ENCODE measurements at places on chromosomes 7 and 10.

DNA sequence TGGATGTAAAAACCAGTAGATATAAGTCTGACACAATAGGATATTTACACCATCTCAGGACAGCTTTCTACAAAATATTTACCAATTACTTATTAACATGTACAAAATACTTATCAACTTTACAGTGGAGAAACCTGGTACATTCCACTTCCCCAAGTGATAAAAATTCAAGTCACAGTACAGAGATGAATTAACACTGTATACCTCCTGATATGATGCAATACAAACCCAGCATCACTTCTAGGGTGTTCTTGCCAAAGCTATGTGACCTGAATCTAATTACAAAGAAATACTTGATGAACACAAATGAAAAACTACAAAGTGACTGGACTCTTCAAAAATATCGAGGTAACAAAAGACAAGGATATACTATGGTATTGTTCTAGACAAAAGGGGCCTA lies 156.4 kb upstream of the FGFR2 start:
- no peak for DNase-seq

- DNase-seq: no peak
These were observed 25.4 kb downstream of the HECW1 start for GRCh38 chr7:43137811-43138210.

DNA sequence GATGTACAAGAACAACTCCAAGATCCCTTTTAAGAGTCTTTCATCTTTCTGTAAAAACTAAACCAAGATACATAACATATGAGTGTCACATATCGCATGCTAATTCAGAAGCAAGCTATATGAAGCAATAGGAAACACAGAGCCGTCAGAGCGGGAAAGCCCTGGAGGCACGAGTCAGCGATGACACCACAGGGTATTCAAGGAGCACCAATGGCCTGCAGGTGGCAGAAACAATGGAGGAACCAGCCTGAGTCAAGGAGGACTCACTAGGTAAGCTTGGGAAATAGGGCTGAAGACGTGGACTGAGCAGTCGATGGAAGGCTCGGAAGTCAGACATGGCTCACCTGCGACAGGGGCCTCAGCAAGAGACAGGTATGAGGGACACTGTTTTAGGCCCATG lies 214.4 kb downstream of the FAM107B start:
- DNase-seq: no peak

DNA sequence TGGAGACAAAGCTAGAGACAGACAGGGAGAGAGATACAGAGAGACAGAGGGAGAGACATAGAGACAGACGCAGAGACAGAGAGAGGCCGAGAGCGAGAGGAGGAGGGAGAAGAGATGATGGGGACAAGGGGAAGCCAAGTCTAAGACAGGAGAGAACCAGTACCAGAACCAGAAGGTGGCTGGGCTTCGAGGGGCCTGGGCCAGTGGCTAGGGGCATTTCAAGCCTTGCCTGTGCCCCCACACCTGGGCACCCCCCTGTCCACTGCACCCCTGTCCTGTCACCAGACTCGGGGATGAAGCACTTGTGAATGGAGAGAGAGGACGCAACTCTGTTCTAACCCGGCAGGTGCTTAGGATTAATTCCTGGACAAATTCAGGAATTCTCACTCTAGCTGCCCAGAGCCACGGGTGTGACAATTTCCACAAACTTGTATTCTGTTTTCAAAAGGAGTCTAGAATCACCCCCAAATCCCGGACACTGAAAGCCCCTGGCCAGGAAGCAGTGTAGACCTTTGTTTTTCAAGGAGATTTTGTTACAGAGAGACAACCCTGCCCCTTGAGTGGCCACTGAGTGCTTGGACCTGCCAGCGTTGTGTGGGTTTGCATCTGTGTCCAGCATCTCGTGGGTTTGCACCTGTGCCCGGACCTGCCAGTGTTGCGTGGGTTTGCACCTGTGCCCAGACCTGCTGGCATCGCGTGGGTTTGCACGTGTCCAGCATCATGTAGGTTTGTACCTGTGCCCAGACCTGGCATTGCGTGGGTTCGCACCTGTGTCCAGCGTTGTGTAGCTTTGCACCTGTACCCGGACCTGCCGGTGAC lies 157.3 kb downstream of the WDR37 start:
- DNase-seq: no peak

DNA sequence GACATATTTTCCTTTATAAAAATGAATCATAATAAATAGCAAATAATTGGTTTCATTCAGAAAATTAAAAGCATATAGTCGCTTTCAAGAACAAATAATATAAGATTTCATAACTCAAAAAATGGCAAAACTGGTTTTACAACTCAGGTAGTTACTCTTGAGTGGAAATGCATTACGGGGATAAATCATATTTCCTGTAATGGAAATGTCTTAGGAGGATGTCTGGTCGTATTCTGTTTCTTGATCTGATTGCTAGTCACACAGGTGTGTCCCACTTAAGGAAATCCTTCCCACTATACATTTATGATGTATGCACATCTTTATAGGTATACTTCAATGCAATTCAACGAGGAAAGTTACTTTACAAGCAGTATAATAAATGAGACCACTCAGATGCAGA lies 20.7 kb downstream of the NRAP start:
- no peak for DNase-seq

DNA sequence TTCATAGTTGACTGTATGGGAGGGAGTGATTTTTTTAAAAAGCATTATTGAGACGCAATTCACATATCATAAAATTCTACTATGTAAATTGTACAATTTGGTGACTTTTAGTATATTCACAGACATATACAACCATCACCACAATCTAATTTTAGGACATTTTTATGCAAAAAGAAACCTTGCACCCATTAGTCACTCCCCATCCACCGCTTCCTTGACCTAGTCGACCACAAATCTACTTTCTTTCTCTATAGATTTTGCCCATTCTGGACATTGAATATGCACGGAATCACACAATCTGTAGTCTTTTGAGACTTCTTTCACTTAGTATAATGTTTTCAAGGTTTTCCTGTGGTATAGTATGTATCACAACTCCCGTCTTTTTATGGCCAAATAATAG lies 54.6 kb downstream of the BLNK start:
- DNase-seq: no peak

DNA sequence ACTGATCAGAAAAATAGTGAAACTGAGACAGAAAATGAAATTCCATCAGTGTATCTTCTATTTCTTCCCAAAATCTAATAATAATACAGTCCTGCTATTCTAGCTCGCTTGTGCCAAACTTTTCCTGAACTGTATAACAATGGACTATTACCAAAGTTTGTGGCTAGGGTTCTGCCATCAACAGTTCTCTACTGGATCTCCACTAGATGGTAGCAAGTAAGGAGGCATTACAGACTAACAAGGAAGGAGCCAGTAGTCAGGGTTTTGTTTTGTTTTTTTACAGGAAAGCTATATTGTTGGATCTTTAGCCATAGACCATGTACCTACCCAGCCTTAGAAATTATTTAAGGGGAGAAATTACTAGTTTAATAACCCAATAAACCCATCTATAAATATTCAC lies 10.8 kb downstream of the MTERF1 start:
- DNase-seq: no peak

- no peak for DNase-seq
These were observed 104.9 kb upstream of the ABCB5 start for GRCh38 chr7:20510573-20510900.

DNA sequence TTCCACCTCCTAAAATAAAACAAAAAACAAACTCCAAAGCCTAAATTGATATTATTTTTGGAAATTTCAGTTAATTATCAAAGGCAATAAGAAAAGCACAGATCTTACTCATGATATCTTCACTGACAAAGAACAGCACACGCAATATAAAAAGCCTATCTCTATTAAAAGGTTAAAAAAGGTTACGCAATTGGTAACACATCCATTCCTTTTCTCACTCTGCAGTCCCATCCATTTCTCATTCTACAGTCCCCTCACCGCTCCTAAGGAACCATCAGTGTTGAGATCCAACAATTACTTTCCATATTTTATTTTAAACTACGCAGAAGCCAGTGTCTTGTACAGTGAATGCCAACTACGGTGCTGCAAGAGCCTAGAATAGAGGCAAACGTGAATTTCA lies 1.3 kb downstream of the SEC61G start:
- no peak for DNase-seq

DNA sequence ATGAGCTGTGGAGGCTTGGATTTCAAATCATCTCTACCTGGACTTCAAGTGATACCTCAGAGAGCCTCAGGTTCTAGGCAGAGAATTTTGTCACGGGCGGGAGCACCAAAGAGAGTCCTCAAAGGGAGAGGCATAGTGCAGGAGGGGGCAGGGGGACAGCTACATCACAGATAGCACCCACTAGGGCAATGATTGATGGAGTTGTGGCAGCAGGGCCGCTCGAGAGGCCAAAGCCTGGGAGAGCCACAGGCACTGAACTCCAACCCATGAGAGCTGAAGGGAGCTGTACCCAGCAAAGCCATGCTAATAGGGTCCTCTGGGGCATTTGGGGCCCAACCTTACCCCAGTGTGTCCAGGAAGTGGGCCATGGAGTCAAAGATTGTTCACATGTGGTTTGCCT lies 232.0 kb upstream of the PCDH15 start:
- DNase-seq: no peak

- DNase-seq: no peak
These were observed 248.7 kb upstream of the GPR26 start for GRCh38 chr10:123417414-123417813.

GRCh38 chr10:36602374-36602773 lies 523.0 kb upstream of the ANKRD30A start:
- no peak for DNase-seq

- DNase-seq: no peak
These were observed 132.7 kb downstream of the NEURL1 start for GRCh38 chr10:103626178-103626577.

DNA sequence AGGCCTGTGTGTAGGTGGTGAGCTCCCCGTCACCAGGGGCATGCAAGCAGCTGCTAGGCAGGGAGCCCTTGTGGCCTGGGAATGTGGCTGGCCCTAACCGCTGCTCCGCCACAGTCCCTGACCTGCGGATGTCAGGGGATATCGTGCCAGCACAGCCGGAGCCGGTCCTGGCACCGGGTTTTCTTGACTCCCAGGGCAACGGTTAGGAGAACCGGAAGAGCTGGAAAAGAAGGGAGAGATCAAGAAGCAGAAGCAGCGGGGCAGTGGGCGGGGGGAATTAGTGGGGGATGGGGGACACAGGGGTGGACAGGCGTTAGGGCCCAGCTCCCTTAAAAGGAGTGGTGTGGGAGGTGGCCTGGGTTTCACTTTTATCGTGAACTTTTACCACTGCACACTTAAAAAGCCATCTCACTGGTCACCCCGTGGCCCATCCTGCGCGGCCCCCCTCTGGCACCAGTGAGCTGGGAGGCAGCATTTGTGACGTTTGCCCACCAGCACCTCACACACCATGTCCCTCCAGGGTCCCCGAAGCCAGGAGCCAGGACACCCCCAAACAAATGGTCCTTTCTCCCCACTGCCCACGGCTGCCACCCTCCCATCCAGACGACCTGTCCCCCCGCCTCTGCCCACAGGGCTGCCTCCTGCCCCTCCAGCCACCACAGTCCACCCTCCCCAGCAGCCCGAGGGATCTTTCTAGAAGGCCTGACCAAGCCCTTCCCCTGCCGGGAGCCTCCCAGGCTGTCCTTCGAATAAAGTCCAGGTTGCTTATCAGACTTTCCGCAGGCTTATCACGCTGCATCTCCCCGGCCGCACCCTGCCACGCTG lies 1.8 kb upstream of the MICALL2 start:
- DNase-seq: no peak

DNA sequence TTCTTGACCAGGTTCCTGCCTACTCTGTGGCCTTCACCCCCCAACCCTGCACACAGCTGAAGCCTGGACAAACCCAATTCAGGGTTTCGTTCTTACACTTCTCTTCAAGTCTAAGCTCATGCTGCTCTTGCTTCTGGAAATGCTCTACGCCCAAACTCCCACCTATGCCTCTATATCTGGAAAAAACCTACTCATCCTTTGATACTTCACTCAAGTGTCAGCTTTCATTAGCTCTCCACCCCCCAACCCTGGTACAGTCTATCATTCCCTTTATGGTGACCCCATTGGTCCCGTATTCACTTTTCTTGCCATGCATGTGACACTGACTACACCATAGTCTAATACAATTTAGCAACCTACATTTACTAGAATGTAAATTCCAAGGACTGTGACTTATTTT lies 220.9 kb upstream of the PLXNA4 start:
- DNase-seq: no peak

DNA sequence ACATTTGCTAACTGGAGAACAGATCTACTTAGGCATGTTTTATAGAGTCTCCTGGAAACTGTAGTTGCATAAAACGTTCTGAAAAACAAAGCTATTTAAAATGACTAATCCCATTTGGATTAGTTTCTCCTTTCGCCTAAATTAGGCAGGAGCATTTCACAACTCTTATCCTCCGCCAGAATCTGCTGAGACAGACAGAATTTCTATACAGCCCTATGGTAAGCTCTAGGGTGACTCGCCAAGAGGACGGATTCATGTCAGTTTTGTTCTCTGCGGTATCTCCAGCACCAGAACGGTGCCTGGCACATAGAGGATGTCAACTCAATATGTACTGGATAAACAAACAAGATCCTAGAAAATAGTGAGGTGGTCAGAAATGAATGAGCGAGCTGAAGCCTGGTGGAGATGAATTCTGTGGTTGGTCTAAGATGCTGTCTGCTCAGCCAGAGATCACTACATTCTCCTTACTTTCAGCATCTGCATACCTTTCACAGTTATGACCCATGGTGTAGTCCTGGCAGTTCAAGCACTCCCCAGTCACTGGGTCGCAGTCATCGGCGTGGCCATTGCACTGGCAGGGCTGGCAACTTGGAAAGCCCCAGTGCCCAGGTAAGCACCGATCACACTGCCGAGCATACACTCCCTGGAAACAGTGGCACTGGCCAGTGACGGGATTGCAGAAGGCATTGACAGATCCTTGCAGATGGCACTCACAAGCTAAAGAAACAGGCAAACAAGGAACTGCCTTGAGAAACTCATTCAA lies 44.0 kb downstream of the LAMB1 start:
- DNase-seq: no peak

- no peak for DNase-seq
These were observed 184.4 kb downstream of the PTPRN2 start for GRCh38 chr7:158403013-158403821.

DNA sequence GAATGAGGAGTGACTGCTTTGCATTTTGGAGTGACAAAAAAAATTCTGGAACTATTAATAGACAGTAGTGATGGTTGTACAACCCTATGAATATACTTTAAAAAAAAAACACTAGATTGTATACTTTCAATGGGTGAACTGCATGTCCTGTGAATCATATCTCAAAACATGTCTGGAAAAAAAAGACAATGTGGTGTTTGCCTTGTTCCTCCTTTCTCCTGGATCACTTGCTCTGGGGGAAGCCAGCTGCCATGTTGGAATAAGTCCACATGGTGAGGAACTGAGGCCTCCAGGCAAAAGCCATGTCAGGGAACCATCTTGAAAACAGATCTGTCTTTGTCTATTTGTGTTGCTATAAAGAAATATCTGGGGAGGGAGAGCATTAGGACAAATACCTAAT lies 39.5 kb upstream of the YAE1 start:
- DNase-seq: no peak

DNA sequence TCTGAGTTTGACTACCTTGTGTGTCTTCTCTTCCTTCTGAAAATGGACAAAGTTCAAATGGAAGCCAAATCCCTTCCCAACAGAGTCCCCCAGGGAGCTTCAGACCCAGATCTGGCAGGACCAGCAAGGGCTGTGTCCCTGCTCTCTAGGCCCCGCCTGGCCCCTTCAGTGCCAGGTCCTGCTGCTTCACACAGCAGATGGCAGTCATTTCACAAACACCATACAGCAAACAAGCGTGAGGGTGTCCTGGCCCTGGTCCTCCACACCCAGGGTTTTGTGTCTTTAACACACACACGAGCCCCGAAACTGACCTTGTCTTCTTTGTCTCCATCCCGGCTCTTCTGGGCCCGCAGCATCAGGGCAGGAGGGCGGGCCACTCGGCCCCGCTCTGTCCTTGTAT lies 145.0 kb downstream of the TCERG1L start:
- DNase-seq: no peak

GRCh38 chr10:74231375-74231774 lies 80.4 kb downstream of the ADK start:
- DNase-seq: no peak

Measured in progenitor cell of endocrine pancreas (in vitro differentiated cells).